ENCODE measurements at places on chromosomes 12 and 14.

DNA sequence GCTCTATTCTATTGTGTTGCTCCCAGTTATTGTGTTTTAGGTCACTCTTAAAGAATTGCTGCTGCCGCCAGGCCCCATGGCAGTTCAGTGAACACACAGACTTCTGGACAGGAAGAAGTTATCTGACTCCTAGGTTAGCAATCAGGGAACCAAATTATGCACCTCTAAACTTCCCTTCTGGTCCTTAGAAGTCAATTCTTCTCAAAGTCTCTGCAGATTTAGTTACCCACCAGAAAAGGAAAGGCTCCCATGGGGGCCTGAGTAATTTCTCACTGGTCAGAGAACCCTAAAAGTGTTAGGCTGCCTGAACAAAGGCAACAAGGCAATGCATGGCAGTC, 10.0 kb downstream of the EMP1 start:
- DNase-seq, result no peak

- peak; percentile 8 for DNase-seq
These were observed 322.9 kb downstream of the ADGRD1 start for GRCh38 chr12:131276501-131277185.

DNA sequence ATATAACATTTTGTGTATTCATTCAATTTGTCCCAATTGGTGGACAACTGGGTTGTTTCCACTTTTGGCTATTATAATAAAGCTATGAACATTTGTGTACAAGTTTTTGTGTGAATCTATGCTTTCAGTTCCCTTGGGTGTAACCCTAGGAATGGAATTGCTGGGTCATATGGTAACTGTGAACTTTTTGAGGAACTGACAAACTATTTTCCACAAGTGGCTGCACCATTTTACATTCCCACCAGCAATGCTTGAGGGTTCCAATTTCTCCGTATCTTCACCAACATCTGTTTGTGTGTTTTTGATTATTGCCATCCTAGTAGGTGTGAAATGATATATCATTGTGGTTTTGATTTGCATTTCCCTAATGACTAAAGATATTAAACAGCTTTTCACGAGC, 13.0 kb downstream of the LPCAT3 start:
- DNase-seq, result no peak

GRCh38 chr14:60116181-60116580, 24.5 kb downstream of the PCNX4 start:
- DNase-seq, result no peak

DNA sequence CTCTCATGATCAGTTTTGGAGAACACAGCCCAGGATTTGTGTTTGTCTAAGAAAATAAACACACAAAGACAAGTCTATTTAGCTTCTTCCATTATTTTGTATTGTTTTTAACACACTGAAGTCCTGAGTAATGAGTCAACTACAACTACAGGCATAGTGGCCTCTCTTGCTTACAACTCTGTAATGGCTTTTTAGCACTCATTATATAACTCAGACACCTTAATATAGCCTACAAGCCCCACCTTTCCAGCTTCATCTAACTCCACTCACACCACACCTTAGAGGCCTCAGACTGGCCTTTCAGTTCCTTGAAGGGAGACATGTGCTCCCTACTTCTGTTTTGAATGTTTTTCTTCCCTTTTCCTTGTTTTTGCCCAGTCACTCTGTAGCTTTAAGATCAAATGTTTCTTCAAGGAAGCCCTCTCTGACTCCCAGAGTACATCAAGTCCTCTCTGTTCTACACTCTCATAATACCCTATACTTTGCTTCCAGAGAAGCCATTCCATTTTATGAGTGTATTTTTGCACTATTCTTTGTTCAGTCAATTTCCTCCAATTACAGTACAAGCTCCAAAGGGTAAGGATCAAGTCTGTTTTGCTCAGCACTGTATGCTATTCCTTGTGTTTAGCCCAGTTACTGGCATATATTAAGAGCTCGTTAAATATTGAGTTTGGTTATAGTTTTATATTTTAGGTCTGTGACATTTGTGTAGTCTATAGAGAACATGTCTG, 233.6 kb upstream of the ARHGAP5 start:
- no peak for DNase-seq

DNA sequence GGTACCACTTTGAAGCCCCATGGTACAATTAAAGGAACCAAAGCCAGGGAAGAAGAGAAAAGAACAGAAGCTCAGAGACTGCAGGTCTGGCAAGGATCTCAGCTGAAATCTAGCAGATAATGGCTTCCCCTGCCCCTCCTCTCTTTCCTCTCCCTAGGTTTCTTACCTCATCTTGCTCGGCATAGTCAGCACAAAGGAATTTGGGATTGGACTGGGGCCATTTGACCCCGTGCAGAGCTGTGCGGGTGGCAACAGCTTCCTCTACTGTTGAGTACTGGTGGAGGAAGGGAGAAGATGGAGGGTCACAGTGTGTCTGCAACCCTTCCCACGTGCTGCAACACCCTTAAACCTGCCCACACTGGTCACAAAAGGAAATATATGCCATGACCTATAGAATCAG, 4.7 kb upstream of the CDH24 start:
- no peak for DNase-seq

- DNase-seq, result no peak
These were observed 95.1 kb downstream of the LLPH start for GRCh38 chr12:66035288-66035966.

- no peak for DNase-seq
These were observed 6.7 kb downstream of the BBS10 start for GRCh38 chr12:76341436-76342030.

DNA sequence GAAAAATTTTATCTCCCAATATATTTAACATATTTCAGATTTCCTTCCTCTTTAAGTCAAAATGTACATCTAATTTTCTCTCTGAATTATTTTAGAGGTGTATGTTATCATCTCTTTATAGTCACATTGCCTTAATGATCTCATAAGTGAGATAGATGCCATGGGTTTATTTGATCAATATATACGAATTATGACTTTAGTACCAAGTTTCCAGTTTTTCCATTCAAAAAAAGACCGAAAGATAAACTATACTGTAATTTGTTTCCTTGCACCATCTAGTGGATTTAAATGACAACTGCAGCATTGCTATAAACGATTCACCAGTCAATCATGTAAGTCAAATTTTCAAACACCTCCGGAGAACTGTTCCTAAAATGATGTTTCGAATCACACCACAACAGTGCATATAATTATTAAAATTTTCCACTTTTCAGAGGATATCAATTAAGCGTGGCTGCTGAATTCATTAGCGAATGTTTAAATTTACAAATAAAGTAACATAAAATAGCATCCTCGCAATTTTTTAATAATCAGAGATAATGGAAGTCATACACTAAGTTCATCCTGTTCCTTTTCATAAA, 419 bp upstream of the ATXN7L3B start:
- DNase-seq, result no peak

- no peak for DNase-seq
These were observed 1.1 kb upstream of the RIOX1 start for GRCh38 chr14:73489481-73490175.

DNA sequence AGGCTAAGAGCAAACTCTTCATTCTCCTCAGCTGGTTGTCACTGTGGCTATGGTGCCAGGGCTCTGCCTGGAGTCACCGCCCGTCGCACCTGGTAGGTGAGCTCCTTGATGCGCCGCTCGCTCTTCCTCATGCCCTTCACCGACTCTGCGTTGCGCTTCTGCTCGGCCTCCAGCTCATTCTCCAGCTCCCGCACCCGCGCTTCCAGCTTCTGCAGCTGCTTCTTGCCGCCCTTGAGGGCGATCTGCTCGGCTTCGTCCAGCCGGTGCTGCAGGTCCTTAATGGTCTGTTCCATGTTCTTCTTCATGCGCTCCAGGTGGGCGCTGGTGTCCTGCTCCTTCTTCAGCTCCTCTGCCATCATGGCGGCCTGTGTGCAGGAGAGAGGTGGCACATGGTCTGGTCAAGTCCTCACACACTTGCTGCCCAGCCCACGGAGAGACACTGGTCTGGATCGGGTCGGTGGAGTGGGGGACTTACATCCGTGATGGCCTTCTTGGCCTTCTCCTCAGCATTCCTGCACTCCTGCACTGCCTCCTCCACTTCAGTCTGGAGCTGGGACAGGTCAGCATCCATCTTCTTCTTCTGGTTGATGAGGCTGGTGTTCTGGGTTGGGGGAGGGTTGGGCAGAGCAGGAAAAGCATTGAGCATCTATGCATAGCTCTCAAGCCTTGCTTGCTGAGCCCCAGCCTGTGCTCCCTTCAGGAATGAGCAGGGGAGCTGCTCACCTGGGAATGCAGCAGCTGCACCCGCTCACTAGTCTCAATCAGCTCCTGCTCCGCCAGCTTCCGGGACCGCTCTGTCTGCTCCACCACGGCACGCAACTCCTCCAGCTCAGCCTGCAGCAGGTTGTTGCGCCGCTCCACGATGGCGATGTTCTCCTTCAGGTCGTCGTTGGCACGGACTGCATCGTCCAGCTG, 7.1 kb upstream of the MYH6 start:
- no peak for DNase-seq

DNA sequence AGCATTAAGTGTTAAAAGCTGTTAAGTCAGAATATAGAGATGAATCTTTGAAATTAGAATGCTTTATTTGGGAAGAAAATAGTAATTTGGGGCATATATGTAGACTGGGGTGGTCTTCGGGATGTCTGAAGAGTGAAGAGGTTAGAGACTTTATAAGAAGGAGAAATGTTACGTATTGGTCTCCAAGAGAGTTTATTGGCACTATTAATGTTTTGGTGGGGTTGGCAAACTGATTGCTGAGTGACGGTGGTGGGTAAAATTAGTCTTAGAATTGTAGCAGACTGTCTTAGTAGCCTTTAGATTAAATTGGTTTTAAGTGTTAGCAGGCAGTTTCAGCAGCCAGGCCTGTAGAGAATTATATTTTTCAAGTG, 4.9 kb upstream of the ATP23 start:
- no peak for DNase-seq

DNA sequence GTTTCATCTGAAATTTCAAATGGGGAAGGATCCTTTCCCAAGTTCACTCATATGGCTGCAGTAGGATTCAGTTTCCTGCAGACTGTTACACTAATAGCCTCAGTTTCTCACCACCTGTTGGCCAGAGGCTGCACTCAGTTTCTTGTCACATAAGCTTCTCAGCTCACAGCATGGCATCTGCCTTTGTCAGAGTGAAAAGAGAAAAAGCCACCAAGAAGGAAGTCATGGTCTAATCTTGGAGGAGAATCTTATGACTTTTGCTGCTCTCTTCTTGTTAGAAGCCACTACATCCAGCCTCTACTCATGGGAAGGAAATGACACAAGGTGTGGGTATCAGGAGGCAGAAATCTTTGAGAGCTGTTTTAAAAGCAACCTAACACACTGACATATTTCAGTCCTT, 39.4 kb upstream of the BTG1 start:
- DNase-seq, result no peak

DNA sequence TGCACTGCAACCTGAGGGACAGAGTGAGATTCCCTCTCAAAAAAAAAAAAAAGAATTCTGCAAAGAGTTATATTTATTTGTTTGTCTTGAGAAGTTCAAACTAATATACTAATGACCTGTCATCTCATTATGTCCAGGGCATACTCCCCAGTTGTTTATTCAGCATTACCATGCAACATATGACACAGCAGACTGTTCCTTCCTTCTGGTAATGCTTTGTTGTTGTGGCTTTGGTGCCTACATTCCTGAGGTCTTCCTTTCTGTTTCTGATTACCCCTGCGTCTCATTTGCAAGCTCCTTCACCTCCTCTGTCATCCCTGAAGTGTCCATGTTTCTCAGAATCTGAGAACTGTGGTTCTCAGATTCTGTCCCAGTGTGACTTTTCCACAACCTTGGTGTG, 55.3 kb downstream of the DERA start:
- no peak for DNase-seq

- no peak for DNase-seq
These were observed 369.6 kb downstream of the ATP23 start for GRCh38 chr12:58310809-58311622.

- DNase-seq, result no peak
These were observed 251.2 kb upstream of the EGLN3 start for GRCh38 chr14:34201909-34202637.

All from right lobe of liver (tissue), 6 donors.